GM12878 (cell line): ENCODE measurements at places on chromosomes 4 and X. TPM values are rescaled to one million over a fixed set of nuclear protein-coding genes. Genes with fewer than 3 reads are reported as not detected.

SOX3 gene
- not detected in 2 replicates for total RNA-seq

TLR7 gene
- total RNA-seq = 24.9 and 25.2 TPM in 2 replicates

SPP1 gene
- 1.1 and 1.3 TPM in 2 replicates for total RNA-seq

GYPB gene
- not detected in 2 replicates for total RNA-seq

WAS gene
- total RNA-seq = 84.7 and 86.8 TPM in 2 replicates

CLCN3 gene
- 17.1 and 17.2 TPM in 2 replicates for total RNA-seq

CXCL1 gene
- total RNA-seq = not detected in 2 replicates

ATP1B4 gene
- total RNA-seq = not detected in 2 replicates

SETD7 gene
- total RNA-seq = 0.35 and 0.59 TPM in 2 replicates

IL2RG gene
- 155 and 159 TPM in 2 replicates for total RNA-seq

NXF2B gene
- total RNA-seq = not detected in 2 replicates

CXCL6 gene
- not detected in 2 replicates for total RNA-seq

MAGEA2 gene
- total RNA-seq = not detected in 2 replicates

PRDM8 gene
- 1.5 and 1.6 TPM in 2 replicates for total RNA-seq

TMPRSS11E gene
- total RNA-seq = not detected in 2 replicates

RIPPLY1 gene
- total RNA-seq = not detected in 2 replicates

NEUROG2 gene
- 1.9 and 2.9 TPM in 2 replicates for total RNA-seq

FAM241A gene
- 2.1 and 2.2 TPM in 2 replicates for total RNA-seq

NR0B1 gene
- not detected in 2 replicates for total RNA-seq

MCTS1 gene
- total RNA-seq = 65.3 and 70.1 TPM in 2 replicates

IQCM gene
- total RNA-seq = not detected in 2 replicates

CXCL11 gene
- not detected in 2 replicates for total RNA-seq

HSFX4 gene
- not detected in 2 replicates for total RNA-seq

BST1 gene
- 0.31 and 0.32 TPM in 2 replicates for total RNA-seq

BRS3 gene
- total RNA-seq = not detected in 2 replicates

MAGEA3 gene
- not detected in 2 replicates for total RNA-seq

FGB gene
- 2.0 and 2.7 TPM in 2 replicates for total RNA-seq

TTC29 gene
- total RNA-seq = not detected in 2 replicates

HAND2 gene
- total RNA-seq = not detected in 2 replicates

GUCY1B1 gene
- 0.90 and 0.98 TPM in 2 replicates for total RNA-seq

PPP4R3C gene
- not detected in 2 replicates for total RNA-seq

ADH6 gene
- total RNA-seq = not detected in 2 replicates

SGCB gene
- 7.7 and 8.8 TPM in 2 replicates for total RNA-seq

NUDT9 gene
- 9.8 and 10.7 TPM in 2 replicates for total RNA-seq

COL4A6 gene
- total RNA-seq = 0.08 and 0.10 TPM in 2 replicates

SPANXC gene
- not detected in 2 replicates for total RNA-seq

HS3ST1 gene
- total RNA-seq = 0.18 and 0.80 TPM in 2 replicates

SYNPO2 gene
- total RNA-seq = 0.31 and 0.40 TPM in 2 replicates

CXorf51B gene
- total RNA-seq = not detected in 2 replicates

SNX25 gene
- 106 and 108 TPM in 2 replicates for total RNA-seq

GABRG1 gene
- total RNA-seq = not detected in 2 replicates

GABRQ gene
- total RNA-seq = not detected in 2 replicates

CWH43 gene
- total RNA-seq = not detected in 2 replicates

LRCH2 gene
- 0.03 TPM in 1 of 2 replicates, not detected in the other for total RNA-seq

PABPC5 gene
- not detected in 2 replicates for total RNA-seq

SH3D19 gene
- 0.24 and 0.33 TPM in 2 replicates for total RNA-seq

TEX13D gene
- total RNA-seq = 0.15 and 0.24 TPM in 2 replicates

MAP7D2 gene
- 0.13 and 0.19 TPM in 2 replicates for total RNA-seq

FRMD7 gene
- total RNA-seq = not detected in 2 replicates

TIGD4 gene
- 0.45 and 0.46 TPM in 2 replicates for total RNA-seq

DUX4 gene
- total RNA-seq = not detected in 2 replicates

MGAT4D gene
- total RNA-seq = not detected in 2 replicates

PF4V1 gene
- total RNA-seq = not detected in 2 replicates

MAGEE1 gene
- 4.4 and 4.8 TPM in 2 replicates for total RNA-seq

TLL1 gene
- total RNA-seq = 0.05 and 0.11 TPM in 2 replicates

ZAR1 gene
- not detected in 2 replicates for total RNA-seq

UGT8 gene
- 0.43 and 0.82 TPM in 2 replicates for total RNA-seq
